ENCODE measurements at places on chromosomes 5 and 9.

GRCh38 chr5:98104454-98105188, 668.8 kb upstream of the RGMB start:
- no peaks in the 10 kb centered on the region for H3K4me1 ChIP-seq
- no peak for DNase-seq
- H3K27me3 ChIP-seq: no peaks in the 10 kb centered on the region
- no peak overlapping the region for H3K4me3 ChIP-seq
- H3K36me3 ChIP-seq: no peaks in the 10 kb centered on the region

GRCh38 chr5:45692481-45692880, 3.7 kb downstream of the HCN1 start:
- H3K36me3 ChIP-seq: no peaks in the 10 kb centered on the region
- H3K27me3 ChIP-seq: no peaks in the 10 kb centered on the region
- no peak overlapping the region for H3K27ac ChIP-seq
- H3K4me1 ChIP-seq: peaks cover 8% of the 10 kb centered on the region
- H3K4me3 ChIP-seq: no peak overlapping the region

- DNase-seq: no peak
- H3K27me3 ChIP-seq: no peaks in the 10 kb centered on the region
- no peak overlapping the region for H3K4me3 ChIP-seq
- H3K27ac ChIP-seq: no peak overlapping the region
Observed at GRCh38 chr9:134367791-134368490, 41.7 kb downstream of the RXRA start.

DNA sequence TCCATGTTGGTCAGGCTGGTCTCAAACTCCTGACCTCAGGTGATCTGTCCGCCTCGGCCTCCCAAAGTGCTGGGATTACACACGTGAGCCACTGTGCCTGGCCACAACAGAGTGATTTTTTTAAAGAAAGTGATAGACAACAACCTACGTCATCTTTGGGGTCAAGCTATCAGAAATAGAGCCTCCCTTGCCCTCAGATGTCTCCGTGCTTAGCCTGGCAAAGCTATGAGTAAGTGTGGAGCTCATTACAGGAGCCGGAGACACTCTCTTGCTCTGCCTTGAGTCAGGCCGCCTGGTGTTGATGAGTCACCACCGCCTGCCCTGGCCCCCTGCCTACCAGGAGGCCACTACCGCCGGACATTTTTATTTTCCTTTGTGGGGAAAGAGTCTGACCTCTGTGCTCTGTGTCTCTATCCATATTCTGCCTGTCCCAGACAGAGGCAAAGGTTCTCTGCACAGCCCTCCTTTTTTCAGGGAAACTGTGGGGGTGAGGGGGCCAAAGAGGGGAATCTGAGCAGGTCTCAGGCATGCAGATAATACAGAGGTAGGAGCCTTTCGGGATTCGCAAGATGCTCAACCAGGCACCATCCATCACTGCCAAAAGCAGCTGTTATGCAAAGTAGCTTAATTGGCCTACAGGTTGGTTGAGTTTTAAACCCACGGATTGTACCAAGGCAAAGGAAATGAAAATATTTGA, 123.7 kb upstream of the CPEB4 start:
- H3K36me3 ChIP-seq: no peaks in the 10 kb centered on the region
- H3K27me3 ChIP-seq: no peaks in the 10 kb centered on the region
- peak overlapping the region; percentile 48 for H3K27ac ChIP-seq
- H3K4me1 ChIP-seq: peaks cover 3% of the 10 kb centered on the region
- H3K4me3 ChIP-seq: no peak overlapping the region
- peak; percentile 54 for DNase-seq

DNA sequence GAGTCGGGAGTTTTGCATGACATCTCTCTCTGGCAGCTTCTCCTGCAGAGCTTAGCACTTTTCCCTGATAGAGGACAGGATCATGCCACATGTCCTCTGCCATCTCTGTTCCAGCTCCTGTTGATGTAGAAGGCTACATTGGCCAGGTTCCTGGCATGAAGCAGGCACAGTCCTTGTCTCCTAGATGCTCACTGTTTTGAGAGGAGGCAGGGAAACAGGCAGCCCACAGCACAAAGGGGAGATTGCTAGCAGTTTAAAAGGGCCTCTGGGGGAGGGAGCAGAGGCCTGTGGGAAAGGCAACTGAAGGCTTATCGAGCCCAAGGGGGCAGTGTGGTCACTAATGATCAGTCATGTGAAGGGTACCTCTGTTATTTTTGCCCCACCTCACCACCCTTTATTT, 10.7 kb downstream of the ARHGAP26 start:
- no peak overlapping the region for H3K27ac ChIP-seq
- H3K4me1 ChIP-seq: peaks cover 28% of the 10 kb centered on the region
- no peaks in the 10 kb centered on the region for H3K27me3 ChIP-seq
- no peak overlapping the region for H3K4me3 ChIP-seq
- H3K36me3 ChIP-seq: no peaks in the 10 kb centered on the region

DNA sequence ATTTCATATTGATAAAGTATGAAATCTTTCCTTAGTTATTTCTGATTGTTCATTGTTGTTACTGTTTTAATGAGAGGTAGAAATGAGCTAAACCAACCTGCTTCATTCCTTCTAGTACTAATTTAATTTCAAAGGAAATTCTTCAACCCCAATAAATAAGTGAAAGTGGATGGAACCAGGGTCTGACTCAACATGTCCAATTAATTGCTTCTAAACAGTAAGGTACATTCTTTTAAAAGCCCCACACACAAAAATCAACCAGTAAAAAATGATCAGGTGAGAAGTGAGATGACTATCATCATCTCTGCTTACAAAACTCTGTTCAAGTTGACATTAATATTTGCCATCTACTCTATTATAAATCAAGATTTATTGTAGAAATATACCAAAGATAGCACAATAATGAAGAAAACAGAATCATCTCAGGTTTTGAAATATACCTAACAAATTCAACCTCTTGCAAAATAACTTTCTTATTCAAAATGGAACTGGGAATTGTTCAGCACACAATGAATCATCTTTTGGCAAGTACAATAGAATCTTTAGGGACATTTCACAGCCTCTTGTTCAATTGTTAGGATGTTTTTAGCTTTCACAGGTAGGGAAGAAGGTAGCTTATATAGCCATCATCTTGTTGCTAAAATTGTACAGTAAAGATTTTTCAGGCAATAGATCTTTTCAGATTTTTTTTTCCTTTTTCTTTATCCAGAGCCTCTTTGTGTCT, 114.5 kb downstream of the RPS23 start:
- no peak overlapping the region for H3K27ac ChIP-seq
- H3K4me3 ChIP-seq: no peak overlapping the region
- H3K27me3 ChIP-seq: no peaks in the 10 kb centered on the region
- peaks cover 18% of the 10 kb centered on the region for H3K4me1 ChIP-seq
- no peaks in the 10 kb centered on the region for H3K36me3 ChIP-seq

GRCh38 chr9:131595696-131596429, 50.5 kb downstream of the PRRT1B start:
- peaks cover 51% of the 10 kb centered on the region for H3K36me3 ChIP-seq
- no peak overlapping the region for H3K4me3 ChIP-seq
- DNase-seq: no peak
- no peak overlapping the region for H3K27ac ChIP-seq
- no peaks in the 10 kb centered on the region for H3K4me1 ChIP-seq
- no peaks in the 10 kb centered on the region for H3K27me3 ChIP-seq

DNA sequence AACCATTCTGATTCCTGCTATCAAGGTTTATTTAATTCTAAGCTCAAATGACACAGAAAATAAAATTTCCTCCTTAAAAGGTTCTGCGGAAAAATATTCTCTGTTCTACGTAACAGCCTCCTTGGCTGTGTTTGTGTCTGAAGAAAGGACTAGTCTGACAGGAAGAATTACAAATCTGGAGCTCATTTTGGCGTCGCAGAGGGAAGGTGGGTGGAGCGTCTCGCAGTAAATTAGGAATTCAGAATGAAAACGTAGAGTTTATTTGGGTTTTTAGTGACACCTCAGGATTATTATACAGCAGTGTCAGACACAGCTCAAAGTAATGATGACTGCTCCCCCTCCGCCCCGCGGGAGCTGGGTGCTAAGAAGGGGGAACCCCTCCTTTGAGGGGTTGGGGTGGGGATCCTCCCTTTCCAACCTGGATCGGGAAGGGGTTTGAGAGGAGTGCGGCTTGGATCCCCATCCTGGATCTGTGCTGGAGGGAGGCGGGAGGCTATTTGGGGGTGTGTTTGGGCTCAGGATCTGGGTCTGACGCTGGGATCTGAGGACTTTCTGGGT, 933 bp upstream of the TGFBR1 start:
- no peak for DNase-seq
- H3K4me1 ChIP-seq: peaks cover 53% of the 10 kb centered on the region
- H3K27ac ChIP-seq: peak overlapping the region; percentile 94
- H3K36me3 ChIP-seq: no peaks in the 10 kb centered on the region
- peak overlapping the region; percentile 75 for H3K4me3 ChIP-seq
- no peaks in the 10 kb centered on the region for H3K27me3 ChIP-seq

DNA sequence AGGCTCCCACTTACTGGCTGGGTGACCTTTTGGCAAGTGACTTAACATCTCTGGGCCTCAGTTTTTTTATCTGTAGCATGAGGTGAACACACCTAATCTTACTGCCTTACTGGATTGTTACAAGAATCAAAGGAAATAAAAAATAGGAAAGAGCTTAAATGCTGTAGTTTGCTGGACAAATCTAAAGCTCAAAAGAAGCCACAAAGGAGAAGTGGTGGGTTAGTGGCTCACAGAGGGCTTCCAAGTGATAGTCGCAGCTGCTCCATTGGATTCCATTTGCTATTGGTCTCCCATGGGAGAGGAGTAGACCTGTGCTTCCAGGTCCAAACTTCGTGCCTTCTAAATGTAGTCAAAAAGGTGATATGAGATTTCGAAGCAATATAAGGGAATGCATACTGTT, 123.6 kb downstream of the SEMA6A start:
- H3K4me3 ChIP-seq: no peak overlapping the region
- no peak overlapping the region for H3K27ac ChIP-seq
- H3K27me3 ChIP-seq: no peaks in the 10 kb centered on the region
- DNase-seq: no peak
- H3K36me3 ChIP-seq: no peaks in the 10 kb centered on the region

Data from thoracic aorta (tissue), 2 donors.